WTC11 (cell line): ENCODE measurements at places on chromosomes 5 and 9. TPM values are rescaled to one million over a fixed set of nuclear protein-coding genes. Genes with fewer than 3 reads are reported as not detected.

DNA sequence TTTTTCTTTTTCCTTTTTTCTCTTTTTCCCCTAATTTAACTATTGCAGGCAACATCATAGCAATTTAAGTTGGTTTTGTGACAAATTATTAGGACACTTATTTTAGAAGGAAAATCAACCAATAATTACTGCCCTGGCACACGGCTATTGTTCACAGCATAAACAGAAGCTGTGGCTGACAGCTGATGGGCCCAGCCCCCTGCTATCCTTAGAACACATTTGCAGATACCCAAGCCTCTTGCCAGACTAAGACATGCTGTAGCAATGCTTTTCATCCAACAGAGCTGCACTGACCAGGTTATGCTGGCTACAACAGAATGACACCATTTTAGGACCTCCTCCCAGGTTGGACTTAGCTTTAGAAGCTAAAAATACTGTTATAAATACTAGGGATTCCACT, 852.7 kb upstream of the DMAC1 start:
- no peak for DNase-seq

- no peak for DNase-seq
Measured at GRCh38 chr9:77907585-77907984, 124.0 kb downstream of the GNAQ start.

DNA sequence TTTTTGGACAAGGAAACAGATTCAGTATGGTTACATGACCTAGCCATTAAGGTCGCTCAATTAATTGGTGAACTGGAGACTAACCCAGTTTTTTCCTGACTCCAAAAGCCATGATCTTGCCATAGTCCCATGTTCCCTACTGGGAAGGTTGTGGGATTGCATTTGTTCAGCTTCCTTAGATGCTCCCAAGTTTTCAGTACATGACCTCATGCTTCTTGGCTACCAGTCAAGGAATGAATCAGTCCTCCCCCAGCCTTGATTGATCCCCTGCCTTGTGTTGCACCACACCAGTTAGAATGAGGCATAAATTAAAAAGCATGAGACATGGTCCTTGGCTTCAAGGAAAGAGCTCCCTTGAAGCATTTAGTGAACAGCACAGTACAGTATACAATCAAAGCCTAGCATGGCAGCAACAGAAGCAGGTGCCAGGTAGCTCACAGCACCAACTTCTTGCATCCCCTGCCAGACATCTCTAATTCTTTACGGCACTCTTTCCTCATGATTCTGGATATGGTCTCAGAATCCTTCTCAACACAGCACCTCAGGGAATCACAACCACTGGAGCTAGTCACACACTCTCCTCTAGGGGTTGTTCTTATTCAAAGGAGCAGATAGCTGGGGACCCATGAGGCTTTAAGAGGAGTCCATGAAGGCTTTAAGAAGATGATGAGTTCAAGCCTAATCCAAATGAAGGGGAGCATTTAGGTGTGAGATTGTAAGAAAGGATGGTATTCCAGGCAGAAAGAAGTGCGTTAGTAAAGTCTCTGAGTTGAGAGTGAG, 295.5 kb upstream of the CLINT1 start:
- DNase-seq, result no peak

- DNase-seq, result no peak
Measured at GRCh38 chr5:32369032-32369431, 56.3 kb upstream of the MTMR12 start.

- DNase-seq, result no peak
Measured at GRCh38 chr9:2217540-2217939, 202.4 kb downstream of the SMARCA2 start.

DNA sequence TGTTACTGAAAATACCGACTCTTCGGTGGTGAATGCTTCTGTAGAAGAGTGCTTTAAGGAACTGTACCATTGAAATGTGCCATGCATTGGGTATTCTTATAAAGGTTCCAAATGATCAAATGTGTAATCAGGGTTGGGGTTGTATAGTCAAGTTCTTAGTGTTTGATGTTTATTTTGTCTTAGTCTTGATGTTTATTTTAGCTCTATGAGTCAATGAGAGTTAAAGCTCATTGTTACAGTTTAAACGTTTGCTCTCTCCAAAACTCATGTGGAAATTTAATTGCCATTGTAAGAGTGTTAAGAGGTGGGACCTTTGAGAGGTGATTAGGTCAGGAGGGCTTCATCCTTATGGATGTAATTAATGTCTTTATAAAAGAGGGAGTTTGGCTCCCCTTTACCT, 153.0 kb downstream of the FER start:
- DNase-seq, result no peak

DNA sequence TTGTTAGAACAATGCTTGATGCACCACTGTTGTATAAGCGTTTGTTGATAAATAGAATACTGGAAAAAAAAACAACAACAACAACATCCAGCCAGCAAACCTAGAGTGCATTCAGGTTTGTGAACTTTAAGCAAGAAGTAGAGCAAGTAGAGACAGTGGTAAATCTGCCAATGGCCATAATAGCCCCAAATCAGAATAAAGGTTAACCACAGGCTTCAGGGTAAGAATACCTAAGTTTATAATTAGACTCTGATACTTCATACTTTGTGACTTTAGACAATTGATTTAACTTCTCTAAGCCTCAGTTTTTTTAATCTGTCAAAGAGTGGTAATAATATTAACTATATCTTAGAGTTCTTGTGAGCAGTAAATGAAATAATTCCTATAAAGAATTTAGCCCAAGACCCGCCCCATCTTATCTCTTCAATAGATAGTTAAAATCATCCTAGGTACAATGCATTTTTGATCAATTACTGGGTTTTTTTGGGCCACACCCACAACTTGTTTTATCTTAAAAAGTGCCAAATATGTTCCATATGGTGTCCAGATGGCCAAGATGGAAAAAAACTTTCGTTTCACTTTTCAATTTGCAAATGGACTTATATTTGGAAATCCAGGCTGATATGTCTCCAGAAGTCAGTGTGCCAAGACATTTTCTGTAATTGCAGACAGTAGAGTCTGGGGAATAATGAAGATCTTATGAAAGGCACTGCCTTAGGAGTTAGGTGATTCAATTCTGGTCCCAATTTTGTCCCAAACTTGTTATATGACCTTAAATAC, 24.5 kb upstream of the DPYSL3 start:
- no peak for DNase-seq

- no peak for DNase-seq
Measured at GRCh38 chr9:116990592-116990991, 303.5 kb downstream of the TRIM32 start.

Gene PCDHA13
- total RNA-seq, result 2.4 to 3.8 TPM (median 3.0 TPM) in 3 replicates

Gene PCDHB12
- 2.7 to 3.1 TPM (median 3.1 TPM) in 3 replicates for total RNA-seq

- DNase-seq, result no peak
Measured at GRCh38 chr9:9045072-9045471, 1245.5 kb upstream of the DMAC1 start.

- no peak for DNase-seq
Measured at GRCh38 chr9:24007185-24007584, 181.1 kb upstream of the ELAVL2 start.

Gene NIPAL4
- total RNA-seq, result 0.11 TPM in 1 of 3 replicates, not detected in the others

Gene AGXT2
- total RNA-seq, result not detected in 3 replicates

GRCh38 chr5:178487911-178488600, 102.1 kb downstream of the COL23A1 start:
- no peak for DNase-seq
